Astrocyte (in vitro differentiated cells and primary cell): ENCODE measurements at places on chromosomes 11 and 22. TPM values are rescaled to one million over a fixed set of nuclear protein-coding genes. Genes with fewer than 3 reads are reported as not detected.
A peak's percentile ranks its signal among the peaks of the same experiment; 100 is the strongest.

DNA sequence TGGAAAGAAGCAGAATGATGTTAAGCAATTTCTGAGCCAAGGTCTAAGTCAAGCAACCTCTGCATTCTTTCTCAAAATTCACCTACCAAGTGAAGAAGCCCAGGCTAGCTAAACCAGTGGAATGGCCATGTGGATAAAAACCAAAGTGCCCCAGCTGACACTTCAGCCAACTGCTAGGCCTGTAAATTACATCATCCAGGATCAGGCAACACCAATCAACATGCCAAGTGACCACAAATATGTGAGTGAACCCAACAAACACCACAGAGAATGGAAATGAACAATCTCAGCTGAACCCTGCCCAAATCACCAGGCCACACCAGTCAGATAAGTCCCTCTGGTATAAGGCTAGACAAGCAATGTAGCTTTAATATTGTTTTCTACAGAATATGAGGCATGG, 25.1 kb upstream of the FJX1 start:
- peak; percentile 94 for DNase-seq

- DNase-seq: no peak
Measured at GRCh38 chr22:20258584-20259326, 9.4 kb downstream of the RTN4R start.

- peak; percentile 90 for DNase-seq
Measured at GRCh38 chr11:32706985-32707741, 87.3 kb downstream of the CCDC73 start.

DNA sequence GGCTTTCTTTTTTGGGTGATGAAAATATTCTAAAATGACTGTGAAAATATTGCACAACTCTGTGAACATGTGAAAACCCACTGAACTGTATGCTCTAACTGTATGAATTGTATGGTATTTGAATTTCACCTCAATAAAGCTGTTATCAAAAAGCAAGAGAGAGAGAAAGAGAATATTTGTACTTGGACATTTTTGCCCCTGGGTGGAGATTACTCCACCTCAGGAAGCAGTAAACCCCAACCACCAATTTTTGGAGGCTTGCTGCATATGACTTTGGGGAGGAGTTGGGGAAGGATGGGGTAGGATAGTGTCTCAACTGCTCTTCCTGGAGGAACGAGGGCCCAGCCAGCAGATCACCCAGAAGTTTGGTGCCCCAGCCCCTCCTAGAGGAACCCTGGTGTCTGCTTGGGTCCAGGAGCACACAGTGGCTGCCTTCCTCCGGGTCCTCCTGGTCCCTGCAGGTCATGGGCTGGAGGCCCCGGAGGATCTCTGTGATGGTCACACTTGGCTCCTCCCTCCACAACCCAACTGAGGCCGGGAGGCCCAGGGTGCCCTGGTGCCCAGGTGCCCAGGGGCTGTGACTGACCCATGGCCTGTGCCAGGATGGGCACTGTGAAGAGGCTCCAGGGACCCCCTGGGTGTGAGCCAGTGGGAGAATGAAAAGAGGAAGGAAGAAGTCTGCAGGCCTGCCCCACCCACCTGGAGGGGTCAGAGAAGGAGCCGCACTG, 15.3 kb upstream of the PICK1 start:
- no peak for DNase-seq

GRCh38 chr22:22388090-22388489, 120.5 kb downstream of the ZNF280B start:
- no peak for DNase-seq

Gene RIMBP3B
- total RNA-seq: 0.12 and 0.16 TPM in 2 replicates

DNA sequence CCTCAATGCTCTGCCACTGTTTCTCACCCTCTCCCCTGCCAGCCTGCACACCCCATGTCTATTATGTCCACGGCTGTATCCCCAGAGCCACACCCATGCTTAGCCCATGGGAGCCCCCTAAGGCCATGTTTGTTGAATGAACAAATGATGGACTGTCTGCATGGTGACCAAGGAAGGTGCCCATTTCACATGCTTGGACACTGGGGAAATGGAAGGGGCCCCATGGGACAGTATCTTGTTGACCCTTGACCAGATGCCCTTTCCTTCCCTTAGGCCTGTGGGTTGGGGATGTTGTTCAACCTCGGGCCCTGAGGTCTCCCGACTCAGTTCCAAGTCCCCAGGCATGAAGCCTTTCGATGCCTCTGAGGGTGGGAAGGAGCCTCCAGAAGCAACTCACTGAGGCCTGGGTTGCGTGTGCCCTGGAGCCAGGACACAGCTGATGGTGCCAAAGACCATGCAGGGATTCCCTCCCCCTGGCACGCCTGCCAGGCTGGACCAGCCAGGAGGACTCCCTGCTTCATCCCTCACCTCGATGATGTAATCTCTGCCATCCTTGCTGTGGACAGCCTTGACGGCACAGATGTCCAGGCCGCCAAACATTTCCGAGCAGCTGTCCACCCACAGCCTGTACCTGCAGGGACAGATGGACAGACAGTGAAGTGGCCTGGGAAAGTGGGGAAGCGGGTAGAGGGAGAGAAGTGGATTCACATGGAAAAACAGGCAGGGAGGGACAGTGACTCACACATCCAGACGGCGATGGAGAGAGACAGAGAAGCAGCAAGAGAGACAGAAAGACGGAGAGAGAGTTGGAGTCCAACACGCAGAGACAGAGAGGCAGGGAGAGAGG, 58.9 kb downstream of the FBXO7 start:
- DNase-seq: peak; percentile 62

GRCh38 chr11:40403321-40403720, 1056.1 kb downstream of the LRRC4C start:
- DNase-seq: peak; percentile 12

DNA sequence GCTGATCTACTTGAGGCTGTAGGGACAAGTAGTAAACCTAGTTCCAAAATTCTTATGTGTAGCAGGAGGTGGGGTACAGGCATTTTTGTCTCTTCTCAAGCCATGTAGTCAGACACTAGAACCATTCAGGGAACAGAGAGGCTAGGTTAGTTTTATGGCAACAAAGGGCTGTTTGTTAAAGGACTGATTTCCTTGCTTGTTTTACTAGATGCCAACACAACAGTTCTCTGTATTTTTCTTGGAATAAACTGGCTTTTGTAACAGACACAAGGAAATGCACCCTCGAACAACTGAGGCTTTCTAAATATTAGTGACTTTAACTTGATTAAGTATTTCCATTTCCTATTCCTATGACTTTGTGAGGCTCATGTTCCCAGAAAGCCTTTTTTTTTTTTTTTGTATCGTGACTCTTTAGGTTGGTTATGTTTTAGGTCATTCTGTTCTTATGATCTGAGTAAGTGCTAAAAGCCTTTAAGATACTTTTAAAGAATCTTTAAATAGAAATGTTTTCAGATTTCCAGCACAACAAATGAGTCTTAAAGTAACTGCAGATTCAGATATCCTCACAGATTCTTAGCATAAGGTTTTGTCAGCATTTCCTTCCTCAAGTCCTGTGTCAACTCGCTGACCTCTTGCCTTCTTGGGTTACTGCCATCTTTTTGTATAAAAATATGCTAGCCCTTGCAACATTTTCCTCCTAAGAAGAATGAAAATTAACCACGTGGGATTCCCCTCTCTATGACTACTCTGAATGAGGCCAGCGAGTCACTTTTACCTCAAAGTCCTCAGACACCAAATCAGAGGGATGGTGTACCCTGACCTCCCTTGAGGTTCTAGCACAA, 92.5 kb downstream of the CCDC83 start:
- DNase-seq: peak; percentile 76

- DNase-seq: no peak
Measured at GRCh38 chr11:14059491-14059890, 97.0 kb downstream of the SPON1 start.

- no peak for DNase-seq
Measured at GRCh38 chr11:16561150-16561549, 177.3 kb upstream of the C11orf58 start.

Gene OVCH2
- total RNA-seq: 2.2 and 4.5 TPM in 2 replicates

DNA sequence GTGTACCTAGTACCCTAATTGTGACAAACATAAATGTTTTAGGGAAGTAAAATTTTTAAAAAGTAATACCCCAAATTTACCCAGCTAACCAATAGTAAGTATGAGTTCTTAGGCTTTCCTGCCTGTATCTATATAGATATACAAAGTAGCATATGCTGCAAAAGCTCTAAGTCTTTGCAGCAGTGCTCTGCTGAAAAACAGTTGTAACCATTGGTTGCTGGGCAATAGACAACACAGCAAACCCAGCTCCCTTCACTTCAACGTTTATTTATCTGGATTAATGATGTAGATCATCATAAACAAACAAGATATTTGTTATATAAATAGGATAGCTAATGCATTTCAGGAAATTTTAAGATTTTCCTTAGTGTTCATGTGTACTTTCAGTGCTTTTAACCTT, 82.7 kb downstream of the PAX6 start:
- no peak for DNase-seq

- DNase-seq: no peak
Measured at GRCh38 chr11:97742717-97743116, 1278.0 kb upstream of the CNTN5 start.

DNA sequence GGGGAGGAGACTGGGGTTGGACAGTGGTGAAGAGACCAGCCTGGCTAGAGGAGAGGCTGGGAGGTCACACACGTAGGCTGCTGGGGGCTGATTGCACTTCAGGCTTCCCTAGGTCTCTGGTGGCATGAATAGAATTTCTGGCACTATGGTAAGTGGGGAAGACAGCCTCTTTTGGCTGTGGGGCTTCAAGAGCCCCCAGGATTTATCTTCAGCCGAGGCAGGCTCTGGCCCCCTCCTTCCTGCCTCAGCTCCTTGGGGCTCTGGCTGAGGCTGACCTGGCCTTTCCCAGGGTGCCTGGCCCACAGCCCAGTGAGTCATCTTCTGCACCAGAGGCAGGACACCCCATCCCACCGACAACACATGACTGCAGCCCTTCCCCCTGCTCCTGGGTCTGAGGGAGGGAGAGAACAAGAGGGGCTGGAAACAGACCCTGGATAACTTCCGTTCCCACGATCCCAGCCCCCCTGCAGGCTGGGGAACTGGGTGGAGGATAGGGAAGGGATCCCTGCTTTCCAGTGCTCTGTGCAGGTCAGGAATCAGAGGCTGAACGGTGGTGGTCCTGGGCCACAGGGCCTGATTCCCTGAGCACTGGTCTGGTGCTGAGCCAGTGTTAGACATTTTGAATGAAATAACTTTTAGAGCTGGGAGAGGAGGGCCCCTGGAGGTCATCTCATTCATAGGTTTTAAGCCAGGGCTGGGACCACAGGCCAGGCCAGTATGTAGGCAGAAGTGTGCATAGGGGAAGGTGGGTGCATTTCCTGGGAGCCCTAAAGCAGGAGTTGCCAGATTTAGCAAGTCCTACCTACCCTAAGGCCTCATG, 26.5 kb downstream of the ARHGEF17 start:
- DNase-seq: peak; percentile 84

DNA sequence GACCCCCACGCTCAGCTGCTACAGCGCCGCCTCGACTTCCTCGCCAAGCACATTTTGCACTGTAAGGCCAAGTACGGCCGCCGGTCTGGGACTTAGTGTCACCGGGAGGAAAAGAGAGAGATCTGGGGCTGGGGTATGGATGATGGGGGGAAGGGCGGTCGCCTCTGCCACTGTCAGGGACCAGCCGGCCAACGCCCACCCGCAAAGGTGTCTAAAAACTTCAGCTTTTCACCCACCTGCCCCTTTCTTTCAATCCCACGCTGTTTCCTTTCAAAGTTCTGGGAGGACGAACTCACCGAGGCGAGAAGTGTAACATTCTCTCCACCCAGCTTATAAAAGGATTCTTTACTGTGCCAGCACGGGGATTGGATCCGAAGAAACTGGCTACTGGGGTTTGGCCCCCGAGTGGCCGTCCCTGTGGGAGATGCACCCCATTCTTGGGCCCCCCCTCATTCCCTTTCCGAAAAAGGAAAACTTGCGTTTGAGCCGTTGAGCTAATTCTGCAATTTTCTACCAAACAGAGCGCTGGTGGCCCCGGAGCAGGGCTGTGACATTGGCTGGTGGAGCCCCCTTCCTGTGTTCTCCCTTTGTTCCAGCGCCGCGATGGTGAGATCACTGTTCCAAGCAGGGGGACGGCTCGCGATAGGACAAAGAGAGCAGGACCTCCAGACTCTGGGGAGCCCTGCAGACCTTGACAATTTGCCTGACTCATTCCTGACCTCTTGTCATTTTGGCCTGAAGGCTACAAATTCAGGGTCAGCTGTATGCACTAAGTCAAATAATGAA, 1.8 kb downstream of the FJX1 start:
- peak; percentile 36 for DNase-seq

DNA sequence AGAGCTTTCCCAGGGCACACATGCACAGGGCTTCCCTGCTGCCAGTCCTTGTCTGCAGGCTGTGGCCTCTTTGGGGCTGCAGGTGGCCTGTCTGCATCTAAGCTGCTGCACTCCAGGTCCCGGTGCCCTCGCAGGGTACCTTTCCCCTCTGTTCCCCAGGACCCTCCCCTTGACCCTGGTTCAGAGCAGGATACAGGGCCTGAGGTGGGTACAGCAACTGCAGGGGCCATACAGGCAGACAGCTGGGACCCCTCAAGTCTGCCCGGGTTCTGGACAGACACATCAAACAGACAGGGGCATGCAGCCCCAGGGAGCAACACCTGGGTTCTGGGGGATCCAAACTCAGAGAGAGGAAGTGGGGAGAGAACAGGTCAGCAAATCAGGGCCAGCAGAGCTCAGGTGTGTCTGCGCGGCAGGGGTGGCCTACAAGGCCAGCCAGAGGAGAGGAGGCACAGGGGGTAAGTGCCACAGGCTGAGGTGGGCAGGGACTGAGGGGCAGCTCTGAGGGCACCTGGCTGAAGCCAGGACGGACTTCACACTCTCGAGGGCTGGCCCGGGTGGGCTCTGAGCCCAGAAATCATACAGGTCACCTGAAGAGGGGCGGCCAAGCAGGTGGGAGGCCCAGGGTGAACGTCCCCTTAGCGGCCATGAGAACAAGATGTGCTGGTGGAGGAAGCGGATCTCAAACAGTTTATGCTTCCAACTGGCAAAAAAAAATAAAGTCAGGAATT, 29.9 kb upstream of the COMT start:
- DNase-seq: no peak
